ENCODE measurements at places on chromosomes 1 and 21. TPM values are rescaled to one million over a fixed set of nuclear protein-coding genes. Genes with fewer than 3 reads are reported as not detected.
A peak's percentile ranks its signal among the peaks of the same experiment; 100 is the strongest.

- peak overlapping the region; percentile 64 for H3K27ac ChIP-seq
- no peak for DNase-seq
- H3K4me3 ChIP-seq, result peak overlapping the region; percentile 74
- H3K4me1 ChIP-seq, result peaks cover 16% of the 10 kb centered on the region
- H3K27me3 ChIP-seq, result no peaks in the 10 kb centered on the region
Measured at GRCh38 chr21:44012474-44013379, 618 bp downstream of the TRAPPC10 start.

DNA sequence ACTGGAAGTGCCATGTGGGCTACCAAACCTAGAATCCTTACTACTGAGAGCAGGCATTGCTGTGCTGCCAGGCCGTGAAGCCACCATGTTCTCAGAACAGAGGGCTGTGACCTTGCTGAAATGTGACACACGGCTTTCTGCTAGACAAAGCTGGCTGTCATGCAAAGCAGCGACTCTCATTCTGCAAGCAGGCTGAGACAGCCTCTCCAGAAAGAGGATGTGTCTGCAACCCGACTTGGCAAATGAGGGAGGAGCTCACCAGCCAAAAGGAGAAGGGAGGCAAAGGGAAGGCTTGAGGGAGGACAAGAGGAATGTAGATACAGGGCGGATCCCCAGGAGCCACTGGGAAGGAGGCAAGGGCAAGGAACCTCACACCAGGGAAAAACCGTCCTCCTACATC is 85.7 kb upstream of the KRTAP19-8 start:
- H3K4me1 ChIP-seq, result no peaks in the 10 kb centered on the region
- DNase-seq, result no peak
- no peaks in the 10 kb centered on the region for H3K27me3 ChIP-seq
- no peak overlapping the region for H3K4me3 ChIP-seq
- H3K27ac ChIP-seq, result no peak overlapping the region

GRCh38 chr1:53689223-53689622 is 49.7 kb downstream of the GLIS1 start:
- H3K36me3 ChIP-seq, result no peaks in the 10 kb centered on the region
- H3K27ac ChIP-seq, result no peak overlapping the region
- no peak for DNase-seq
- H3K27me3 ChIP-seq, result no peaks in the 10 kb centered on the region
- H3K4me1 ChIP-seq, result peaks cover 60% of the 10 kb centered on the region

The SLC9A1 gene
- 49.3 TPM for total RNA-seq

GRCh38 chr21:37001441-37001840 is 5.1 kb upstream of the RIPPLY3 start:
- DNase-seq, result no peak
- H3K36me3 ChIP-seq, result no peaks in the 10 kb centered on the region
- peaks cover 8% of the 10 kb centered on the region for H3K27me3 ChIP-seq
- no peak overlapping the region for H3K4me3 ChIP-seq
- H3K27ac ChIP-seq, result no peak overlapping the region

The DCST2 gene
- total RNA-seq, result 0.34 TPM

The S100A7A gene
- not detected for total RNA-seq

The NR0B2 gene
- not detected for total RNA-seq

DNA sequence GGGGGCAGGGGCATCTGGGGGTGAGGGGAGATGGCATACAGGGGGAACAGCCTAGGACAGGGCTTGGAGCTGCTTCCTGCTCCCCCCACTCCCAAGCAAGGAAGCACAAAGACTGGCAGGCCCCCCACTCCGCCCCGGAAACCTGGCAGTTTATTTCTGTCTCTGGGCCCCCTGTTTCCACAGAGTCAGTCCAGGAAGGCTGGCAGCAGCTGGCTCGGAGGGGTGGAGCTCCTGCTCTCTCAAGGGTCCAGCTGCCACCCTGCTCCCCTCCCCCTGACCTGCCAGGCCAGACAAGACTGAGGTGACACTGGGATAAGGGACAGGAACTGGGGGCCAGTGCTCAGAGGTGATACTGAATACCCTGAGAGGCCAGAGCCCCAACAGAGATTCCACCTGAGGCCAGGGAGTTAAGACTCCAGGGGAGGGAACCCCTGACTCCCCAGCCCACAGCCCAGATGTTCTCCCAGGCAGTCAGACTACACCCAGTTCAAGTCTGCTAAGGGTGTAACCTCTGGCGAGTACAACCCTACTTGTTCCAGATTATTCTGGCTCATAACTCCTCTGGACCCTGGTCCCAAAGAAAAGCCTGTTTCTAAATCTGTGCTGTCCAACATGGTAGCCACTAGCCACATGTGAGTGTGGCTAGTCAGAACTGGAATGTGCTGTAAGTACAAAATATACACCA is 26.3 kb downstream of the AHDC1 start:
- peaks cover 33% of the 10 kb centered on the region for H3K4me1 ChIP-seq
- no peak for DNase-seq
- no peak overlapping the region for H3K27ac ChIP-seq
- no peaks in the 10 kb centered on the region for H3K36me3 ChIP-seq
- no peaks in the 10 kb centered on the region for H3K27me3 ChIP-seq
- H3K4me3 ChIP-seq, result no peak overlapping the region

The JUN gene
- 100 TPM for total RNA-seq

The BCL2L15 gene
- total RNA-seq, result 0.14 TPM

- H3K27me3 ChIP-seq, result no peaks in the 10 kb centered on the region
- DNase-seq, result no peak
- peaks cover 44% of the 10 kb centered on the region for H3K36me3 ChIP-seq
- peaks cover 7% of the 10 kb centered on the region for H3K4me1 ChIP-seq
- H3K4me3 ChIP-seq, result no peak overlapping the region
- no peak overlapping the region for H3K27ac ChIP-seq
Measured at GRCh38 chr1:111454859-111455641, 5.8 kb downstream of the ATP5PB start.

DNA sequence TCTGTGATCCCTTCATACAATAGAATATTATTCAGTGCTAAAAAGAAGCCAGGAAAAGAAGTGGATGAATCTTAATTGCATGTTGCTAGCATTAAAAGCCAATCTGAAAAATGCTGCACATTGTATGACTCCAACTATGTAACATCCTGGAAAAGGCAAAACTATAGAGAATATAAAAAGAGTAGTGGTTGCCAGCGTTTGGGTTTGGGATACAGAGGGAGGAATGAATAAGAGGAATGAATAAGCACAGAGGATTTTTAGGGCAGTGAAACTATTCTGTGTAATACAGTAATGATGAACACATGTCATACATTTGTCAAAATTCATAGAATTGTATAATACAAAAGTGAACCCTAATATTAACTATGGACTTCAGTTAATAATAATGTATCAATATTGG is 42.5 kb downstream of the GPR88 start:
- peaks cover 2% of the 10 kb centered on the region for H3K4me1 ChIP-seq
- H3K27me3 ChIP-seq, result no peaks in the 10 kb centered on the region
- no peak overlapping the region for H3K4me3 ChIP-seq
- H3K27ac ChIP-seq, result no peak overlapping the region

DNA sequence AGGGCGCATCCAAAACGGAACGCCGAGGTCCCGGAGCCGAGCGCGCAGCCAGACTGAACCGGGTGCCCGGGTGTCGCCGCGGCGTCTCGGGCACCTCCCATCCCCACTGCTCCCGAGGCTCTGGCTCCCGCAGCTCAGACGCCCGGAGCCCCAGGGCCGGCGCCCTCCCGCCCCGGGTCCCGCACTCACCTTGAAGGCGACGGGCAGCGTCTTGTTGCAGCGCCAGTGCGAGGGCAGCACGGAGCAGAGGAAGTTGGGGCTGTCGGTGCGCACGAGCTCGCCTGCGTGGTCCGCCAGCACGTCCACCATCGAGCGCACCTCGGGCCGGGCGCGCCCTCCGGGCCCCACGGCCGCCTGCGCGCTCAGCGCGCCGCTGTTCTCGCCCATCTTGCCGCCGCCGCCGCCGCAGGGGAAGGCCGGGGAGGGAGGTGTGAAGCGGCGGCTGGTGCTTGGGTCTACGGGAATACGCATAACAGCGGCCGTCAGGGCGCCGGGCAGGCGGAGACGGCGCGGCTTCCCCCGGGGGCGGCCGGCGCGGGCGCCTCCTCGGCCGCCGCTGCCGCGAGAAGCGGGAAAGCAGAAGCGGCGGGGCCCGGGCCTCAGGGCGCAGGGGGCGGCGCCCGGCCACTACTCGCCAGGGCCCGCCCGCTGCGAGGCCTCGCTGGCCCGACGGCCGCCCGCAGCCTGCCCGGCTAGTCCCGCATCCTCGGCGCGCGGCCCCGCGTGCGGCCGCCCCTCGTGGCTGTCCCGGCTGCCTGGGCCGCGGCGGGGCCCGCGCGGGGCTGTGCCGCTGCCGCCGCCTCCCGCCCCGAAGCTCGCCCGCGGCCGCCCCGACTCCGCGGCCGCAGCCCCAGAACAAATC is 447 bp downstream of the RUNX3 start:
- H3K27me3 ChIP-seq, result peaks cover 93% of the 10 kb centered on the region
- H3K27ac ChIP-seq, result no peak overlapping the region
- no peak overlapping the region for H3K4me3 ChIP-seq
- H3K36me3 ChIP-seq, result no peaks in the 10 kb centered on the region
- H3K4me1 ChIP-seq, result peaks cover 2% of the 10 kb centered on the region

- DNase-seq, result peak; percentile 16
- H3K4me3 ChIP-seq, result no peak overlapping the region
- H3K27me3 ChIP-seq, result no peaks in the 10 kb centered on the region
- H3K36me3 ChIP-seq, result no peaks in the 10 kb centered on the region
- no peak overlapping the region for H3K27ac ChIP-seq
Measured at GRCh38 chr1:233412812-233413211, 85.3 kb downstream of the MAP3K21 start.

- H3K36me3 ChIP-seq, result no peaks in the 10 kb centered on the region
- peaks cover 8% of the 10 kb centered on the region for H3K4me1 ChIP-seq
- DNase-seq, result peak; percentile 7
- H3K4me3 ChIP-seq, result peak overlapping the region; percentile 68
Measured at GRCh38 chr1:65793359-65793732, 651 bp downstream of the PDE4B start.

The NPR1 gene
- total RNA-seq, result 0.07 TPM

The AKNAD1 gene
- total RNA-seq, result not detected

- H3K36me3 ChIP-seq, result no peaks in the 10 kb centered on the region
Measured at GRCh38 chr1:74504125-74504932, 8.1 kb downstream of the LRRC53 start.

- peak overlapping the region; percentile 44 for H3K27ac ChIP-seq
- DNase-seq, result peak; percentile 77
- peaks cover 24% of the 10 kb centered on the region for H3K4me1 ChIP-seq
- H3K27me3 ChIP-seq, result no peaks in the 10 kb centered on the region
- H3K4me3 ChIP-seq, result no peak overlapping the region
- no peaks in the 10 kb centered on the region for H3K36me3 ChIP-seq
Measured at GRCh38 chr1:159891275-159892157, 8.4 kb downstream of the CFAP45 start.

DNA sequence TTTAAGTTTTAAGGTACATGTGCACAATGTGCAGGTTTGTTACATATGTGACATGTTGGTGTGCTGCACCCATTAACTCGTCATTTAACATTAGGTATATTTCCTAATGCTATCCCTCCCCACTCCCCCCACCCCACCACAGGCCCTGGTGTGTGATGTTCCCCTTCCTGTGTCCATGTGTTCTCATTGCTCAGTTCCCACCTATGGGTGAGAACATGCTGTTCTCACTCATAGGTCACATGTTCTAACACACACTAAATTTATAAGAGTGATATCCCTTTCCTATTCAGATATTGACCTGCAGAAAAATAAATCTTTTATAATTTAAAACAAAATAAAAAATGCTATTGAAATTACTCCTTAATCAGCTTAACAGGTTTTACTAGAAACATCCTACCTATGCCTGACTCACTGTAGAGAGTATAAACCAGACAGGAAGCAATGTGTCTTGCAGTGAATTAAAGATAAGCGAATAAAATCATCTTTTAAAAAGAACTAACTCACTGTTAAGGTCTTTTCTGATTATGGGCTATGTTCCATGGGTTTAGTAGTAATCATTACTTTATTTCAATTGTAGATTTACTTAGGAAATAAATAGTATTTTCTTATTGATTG is 82.0 kb upstream of the DPH5 start:
- no peak overlapping the region for H3K27ac ChIP-seq
- no peaks in the 10 kb centered on the region for H3K36me3 ChIP-seq
- no peaks in the 10 kb centered on the region for H3K27me3 ChIP-seq
- DNase-seq, result no peak

The AMPD1 gene
- not detected for total RNA-seq

DNA sequence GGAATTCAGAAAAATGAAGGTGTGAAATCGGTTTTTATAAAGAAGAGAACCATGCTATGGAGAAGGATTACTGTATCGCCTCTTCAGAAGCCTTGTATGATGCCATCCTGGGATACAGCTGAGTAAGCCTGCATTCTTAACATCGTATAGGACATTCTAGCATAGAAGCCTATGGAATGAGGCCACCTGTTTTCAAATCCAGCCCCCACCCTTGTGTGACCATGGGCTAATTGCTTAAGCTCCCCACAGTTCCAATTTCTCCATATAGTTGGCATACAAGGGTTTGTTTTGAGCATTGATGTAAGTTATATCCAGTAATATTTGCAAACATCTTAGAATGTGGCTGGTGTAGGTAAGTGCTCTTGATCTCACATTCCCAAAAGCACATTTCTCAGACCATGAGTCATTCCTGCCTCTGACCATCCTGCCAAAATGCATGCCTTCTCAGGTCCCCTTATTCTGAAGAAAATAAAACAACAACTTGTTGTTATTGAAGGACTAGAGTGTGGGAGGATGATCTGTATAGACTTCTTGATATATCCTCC is 1.5 kb downstream of the OR14A2 start:
- peak; percentile 54 for DNase-seq
- peaks cover 12% of the 10 kb centered on the region for H3K4me1 ChIP-seq
- no peaks in the 10 kb centered on the region for H3K27me3 ChIP-seq
- H3K4me3 ChIP-seq, result no peak overlapping the region
- H3K27ac ChIP-seq, result peak overlapping the region; percentile 80
- no peaks in the 10 kb centered on the region for H3K36me3 ChIP-seq

DNA sequence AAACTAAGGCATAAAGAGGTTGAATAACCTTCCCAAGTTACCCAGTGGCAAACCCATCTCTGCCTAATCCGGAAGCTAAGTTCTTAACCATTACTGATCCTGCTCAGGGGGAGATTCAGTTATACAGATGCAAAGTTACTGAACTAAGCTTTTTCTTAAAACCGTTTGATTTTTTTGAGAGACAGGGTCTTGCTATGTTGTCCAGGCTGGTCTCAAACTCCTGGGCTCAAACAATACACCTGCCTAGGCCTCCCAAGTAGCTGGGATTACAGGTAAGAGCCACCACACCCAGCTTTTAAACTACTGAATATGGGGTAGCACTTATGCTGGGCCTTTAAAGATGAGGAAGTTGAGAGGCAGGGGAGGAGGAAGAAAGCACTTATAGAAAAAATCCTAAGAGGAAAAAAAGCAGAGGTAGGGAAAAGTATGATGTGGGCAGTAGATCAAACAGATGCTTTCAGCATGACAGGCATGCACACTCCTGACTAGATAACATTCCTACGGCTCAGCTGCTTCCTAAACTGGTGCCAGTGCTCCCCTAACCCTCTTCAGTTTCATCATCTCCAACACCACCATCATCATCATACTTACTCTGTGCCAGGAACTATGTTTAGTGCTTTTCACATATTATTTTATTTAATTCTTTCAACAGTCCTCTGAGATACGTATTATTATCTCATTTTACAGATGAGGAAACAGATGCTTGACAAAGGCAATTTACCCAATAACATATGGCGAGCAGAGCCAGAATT is 5.8 kb downstream of the PAFAH2 start:
- peaks cover 9% of the 10 kb centered on the region for H3K4me1 ChIP-seq
- DNase-seq, result peak; percentile 42
- H3K36me3 ChIP-seq, result no peaks in the 10 kb centered on the region
- H3K4me3 ChIP-seq, result no peak overlapping the region
- H3K27me3 ChIP-seq, result no peaks in the 10 kb centered on the region

- H3K4me3 ChIP-seq, result no peak overlapping the region
- peak overlapping the region; percentile 58 for H3K27ac ChIP-seq
- no peaks in the 10 kb centered on the region for H3K36me3 ChIP-seq
- H3K27me3 ChIP-seq, result no peaks in the 10 kb centered on the region
Measured at GRCh38 chr1:7549277-7550161, 221.6 kb upstream of the VAMP3 start.

The KCNE2 gene
- total RNA-seq, result 0.27 TPM

Measured in astrocyte (in vitro differentiated cells and primary cell).